ENCODE measurements at places on chromosomes 6 and 20. TPM values are rescaled to one million over a fixed set of nuclear protein-coding genes. Genes with fewer than 3 reads are reported as not detected.

GRCh38 chr6:35724059-35724458 is 12.8 kb upstream of the ARMC12 start:
- DNase-seq, result no peak

DNA sequence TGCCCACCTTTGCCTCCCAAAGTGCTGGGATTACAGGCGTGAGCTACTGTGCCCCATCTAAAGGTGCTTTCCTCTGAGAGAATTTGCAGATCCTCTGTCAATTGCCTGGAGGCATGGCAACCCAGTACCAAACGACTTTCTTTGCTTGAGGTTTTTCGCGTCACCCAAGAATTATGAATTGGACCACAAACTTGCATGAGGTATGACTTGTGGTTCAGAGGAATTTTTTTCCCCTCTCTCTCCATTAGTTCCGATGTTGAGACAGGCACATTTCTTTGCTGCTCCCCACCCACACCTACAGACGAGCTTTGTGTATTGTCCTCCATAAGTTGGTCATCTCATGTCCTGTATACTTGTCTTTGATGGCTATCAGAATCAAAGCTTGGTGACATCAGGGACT is 11.8 kb upstream of the SCAF8 start:
- no peak for DNase-seq

DNA sequence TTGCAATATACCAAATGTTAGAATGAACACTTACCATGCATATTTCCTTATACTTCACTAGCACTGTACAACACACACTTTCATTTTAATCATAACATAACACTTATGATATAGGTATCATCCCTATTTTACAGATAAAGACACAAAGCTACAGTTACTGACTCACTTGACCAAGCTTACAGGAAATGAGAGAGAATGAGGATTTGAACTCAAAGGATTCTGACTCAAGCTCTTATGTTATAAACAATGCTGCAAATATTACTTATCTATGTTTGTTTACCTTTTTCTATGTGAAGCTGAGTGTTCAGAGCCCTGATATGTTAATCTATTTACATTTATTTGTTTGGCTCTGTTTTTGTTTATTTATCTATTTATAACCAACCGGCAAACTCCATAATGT is 245.4 kb downstream of the PTPRK start:
- DNase-seq, result no peak

DNA sequence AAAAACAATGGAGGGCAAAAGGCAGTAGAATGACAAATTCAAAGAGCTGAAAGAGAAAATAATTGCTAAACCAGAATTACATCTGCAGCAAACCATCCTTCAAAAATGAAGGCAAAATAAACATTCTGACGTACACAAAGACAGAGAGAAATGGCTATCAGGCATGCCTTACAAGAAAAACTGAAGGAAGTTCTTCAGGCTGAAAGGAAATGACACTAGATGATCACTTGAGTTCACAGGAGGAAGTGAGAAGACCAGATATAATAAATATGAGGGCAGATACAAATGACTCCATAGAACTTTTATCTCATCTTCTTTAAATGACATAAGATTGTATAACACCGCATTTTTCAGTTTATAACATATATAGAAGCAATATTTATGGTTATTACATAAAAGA is 30.0 kb downstream of the DZANK1 start:
- no peak for DNase-seq

GRCh38 chr20:25865715-25866656 is 169.3 kb upstream of the ZNF337 start:
- peak; percentile 80 for DNase-seq

- no peak for DNase-seq
Measured at GRCh38 chr6:90088009-90088408, 193.7 kb downstream of the GJA10 start.

The HSPA12B gene
- total RNA-seq, result 4.1 TPM

The KIF6 gene
- total RNA-seq, result 4.8 TPM

The SAMD5 gene
- 9.2 TPM for total RNA-seq

The TNFRSF21 gene
- total RNA-seq, result 27.4 TPM

The ASIP gene
- 3.5 TPM for total RNA-seq

The MCM9 gene
- total RNA-seq, result 16.8 TPM

The PPP1R16B gene
- total RNA-seq, result 28.6 TPM

The OPRM1 gene
- total RNA-seq, result 2.8 TPM

The C6orf52 gene
- total RNA-seq, result 7.1 TPM
